ENCODE measurements at places on chromosomes 7 and 10.

DNA sequence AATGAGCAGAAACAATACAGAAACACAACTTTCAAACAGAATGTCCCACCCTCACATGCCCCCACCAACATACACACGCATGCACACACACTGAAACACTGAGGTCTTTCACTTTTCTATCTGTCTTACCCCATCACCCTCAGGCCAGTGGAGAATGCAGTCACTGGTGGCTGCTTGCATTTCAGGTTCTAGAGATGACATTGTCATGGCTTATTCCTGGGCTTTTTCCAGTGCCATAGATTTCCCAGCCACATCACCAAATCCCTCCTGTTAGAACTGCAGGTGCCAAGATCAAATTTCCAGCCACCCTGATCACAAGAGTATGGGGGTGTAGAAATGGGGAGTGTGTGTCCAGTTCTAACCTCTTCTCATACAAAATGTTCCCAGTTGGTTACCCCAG, 68.4 kb downstream of the CACNA2D1 start:
- H3K27me3 ChIP-seq: no peaks in the 10 kb centered on the region
- no peak for DNase-seq
- no peak overlapping the region for H3K27ac ChIP-seq
- no peaks in the 10 kb centered on the region for H3K36me3 ChIP-seq

- no peak overlapping the region for H3K27ac ChIP-seq
- H3K27me3 ChIP-seq: no peaks in the 10 kb centered on the region
- DNase-seq: no peak
- no peak overlapping the region for H3K4me3 ChIP-seq
These were observed 197.4 kb upstream of the MTPN start for GRCh38 chr7:136174477-136175125.

GRCh38 chr7:87926581-87927461, 7.2 kb upstream of the ADAM22 start:
- no peak overlapping the region for H3K27ac ChIP-seq
- DNase-seq: no peak
- H3K4me3 ChIP-seq: no peak overlapping the region
- H3K4me1 ChIP-seq: no peaks in the 10 kb centered on the region
- H3K36me3 ChIP-seq: no peaks in the 10 kb centered on the region
- peaks cover 22% of the 10 kb centered on the region for H3K27me3 ChIP-seq

DNA sequence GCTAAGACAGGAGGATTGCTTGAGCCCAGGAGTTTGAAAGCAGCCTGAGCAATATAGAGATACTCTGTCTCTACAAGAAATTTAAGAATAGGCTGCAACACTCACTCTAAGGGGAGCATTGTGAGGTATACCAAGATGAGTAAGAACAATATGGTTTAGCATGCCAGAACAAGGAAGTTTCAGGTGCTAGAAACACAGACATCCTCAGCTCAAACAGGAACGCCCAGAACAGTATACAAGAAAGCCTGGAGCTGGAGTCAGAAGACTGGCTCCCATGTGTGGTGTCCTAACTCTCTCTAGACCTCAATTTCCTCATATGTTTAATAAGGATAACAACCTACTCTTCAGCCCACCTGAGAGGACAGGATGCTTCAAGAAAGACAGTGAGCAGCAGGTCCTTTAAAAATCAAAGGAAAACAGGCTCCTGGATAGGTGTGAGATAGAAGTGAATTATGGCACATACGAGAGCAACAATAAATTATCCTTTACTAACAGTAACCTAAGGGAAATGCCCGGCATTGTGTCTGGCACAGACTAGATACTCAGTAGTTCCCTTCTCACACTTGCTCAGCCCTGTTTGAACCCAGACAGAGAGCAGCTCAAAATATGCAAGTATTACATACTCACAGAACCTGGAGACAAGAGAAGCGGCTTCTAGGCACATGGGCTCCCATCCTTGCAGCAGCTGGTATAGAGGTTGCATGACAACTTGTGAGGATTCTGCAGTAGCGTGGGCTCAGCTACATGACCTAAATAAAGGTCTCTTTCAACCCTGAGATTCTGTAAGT, 45.4 kb downstream of the KAT6B start:
- DNase-seq: no peak
- H3K27me3 ChIP-seq: no peaks in the 10 kb centered on the region
- H3K27ac ChIP-seq: no peak overlapping the region
- H3K4me1 ChIP-seq: peaks cover 17% of the 10 kb centered on the region
- no peaks in the 10 kb centered on the region for H3K36me3 ChIP-seq

DNA sequence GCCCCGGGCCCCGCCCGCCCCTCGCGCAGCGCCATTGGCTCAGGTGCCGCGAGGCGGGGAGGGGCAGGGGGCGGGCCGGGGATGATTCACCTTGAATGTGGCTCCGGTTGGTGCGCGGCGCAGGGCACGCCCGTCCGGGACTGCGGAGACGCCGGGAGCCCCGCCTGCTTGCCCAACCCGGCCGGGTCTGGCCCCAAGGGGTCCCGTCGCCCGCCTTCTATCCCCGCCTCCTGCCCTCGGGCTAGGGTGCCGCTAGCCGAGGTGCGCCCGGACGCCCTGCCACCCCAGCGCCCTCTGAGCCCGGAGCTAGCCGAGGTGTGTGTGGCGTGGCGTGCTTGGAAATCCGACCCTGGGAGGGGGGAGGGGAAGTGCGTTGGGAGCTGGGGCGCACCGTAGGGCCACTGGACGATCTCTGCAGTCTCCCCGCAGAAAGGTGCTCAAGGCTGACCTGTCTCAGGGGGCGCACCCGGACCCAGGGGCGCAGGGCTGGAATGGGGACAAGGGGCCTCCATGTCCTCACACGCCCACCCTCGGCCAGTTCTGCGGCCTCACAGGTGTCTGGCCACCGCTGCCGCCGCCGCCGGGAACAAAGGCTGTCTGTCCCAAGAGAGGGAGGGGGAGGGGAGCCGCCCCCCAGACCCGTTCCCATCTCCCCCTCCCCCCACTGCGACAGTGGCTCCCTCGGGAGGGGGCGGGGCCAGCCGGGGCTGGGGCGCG, 168.9 kb downstream of the NRF1 start:
- H3K36me3 ChIP-seq: peaks cover 3% of the 10 kb centered on the region
- peak overlapping the region; percentile 65 for H3K4me3 ChIP-seq

GRCh38 chr7:127392182-127392565, 334 bp downstream of the ZNF800 start:
- peak overlapping the region; percentile 99 for H3K27ac ChIP-seq
- peaks cover 59% of the 10 kb centered on the region for H3K4me1 ChIP-seq
- peaks cover 35% of the 10 kb centered on the region for H3K36me3 ChIP-seq
- H3K27me3 ChIP-seq: peaks cover 20% of the 10 kb centered on the region
- peak overlapping the region; percentile 90 for H3K4me3 ChIP-seq
- DNase-seq: peak; percentile 78

DNA sequence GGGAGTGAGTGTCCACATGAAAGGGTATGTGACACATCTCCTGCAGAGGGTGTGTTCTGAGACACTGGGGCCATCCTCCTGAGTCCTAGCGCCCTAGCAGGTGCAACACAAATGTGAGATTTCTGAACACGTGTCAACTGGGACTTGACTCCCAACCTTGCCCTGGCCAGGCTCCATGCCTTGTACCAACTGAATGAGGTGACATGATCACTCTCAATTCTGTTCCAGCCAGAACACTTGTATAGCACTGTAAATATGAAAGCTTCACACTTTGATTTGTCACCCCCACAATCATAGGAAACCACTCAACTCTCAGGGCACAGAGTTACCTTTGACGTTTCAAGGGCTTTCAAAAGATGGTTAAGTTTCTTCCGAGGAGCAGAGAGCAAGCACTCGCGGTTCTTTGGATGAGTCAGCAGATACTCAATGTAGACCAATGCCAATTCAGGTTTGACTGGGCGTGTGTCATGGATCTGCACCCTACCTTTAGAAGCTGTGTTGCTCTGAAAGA, 48.6 kb downstream of the NCAPG2 start:
- no peak overlapping the region for H3K4me3 ChIP-seq
- H3K4me1 ChIP-seq: peaks cover 26% of the 10 kb centered on the region
- peak overlapping the region; percentile 82 for H3K27ac ChIP-seq
- DNase-seq: peak; percentile 53
- no peaks in the 10 kb centered on the region for H3K27me3 ChIP-seq

- no peak overlapping the region for H3K27ac ChIP-seq
- DNase-seq: no peak
- peak overlapping the region; percentile 87 for H3K4me3 ChIP-seq
- H3K36me3 ChIP-seq: peaks cover 54% of the 10 kb centered on the region
- H3K27me3 ChIP-seq: peaks cover 90% of the 10 kb centered on the region
These were observed 2.0 kb downstream of the PLXNA4 start for GRCh38 chr7:132574223-132574622.
